Activated T-cell treated with anti-CD3 and anti-CD28 coated beads, Interleukin-2, amount 50 U/mL, for 4 hours (primary cell): ENCODE measurements at places on chromosomes 12 and 14.
A peak's percentile ranks its signal among the peaks of the same experiment; 100 is the strongest.

DNA sequence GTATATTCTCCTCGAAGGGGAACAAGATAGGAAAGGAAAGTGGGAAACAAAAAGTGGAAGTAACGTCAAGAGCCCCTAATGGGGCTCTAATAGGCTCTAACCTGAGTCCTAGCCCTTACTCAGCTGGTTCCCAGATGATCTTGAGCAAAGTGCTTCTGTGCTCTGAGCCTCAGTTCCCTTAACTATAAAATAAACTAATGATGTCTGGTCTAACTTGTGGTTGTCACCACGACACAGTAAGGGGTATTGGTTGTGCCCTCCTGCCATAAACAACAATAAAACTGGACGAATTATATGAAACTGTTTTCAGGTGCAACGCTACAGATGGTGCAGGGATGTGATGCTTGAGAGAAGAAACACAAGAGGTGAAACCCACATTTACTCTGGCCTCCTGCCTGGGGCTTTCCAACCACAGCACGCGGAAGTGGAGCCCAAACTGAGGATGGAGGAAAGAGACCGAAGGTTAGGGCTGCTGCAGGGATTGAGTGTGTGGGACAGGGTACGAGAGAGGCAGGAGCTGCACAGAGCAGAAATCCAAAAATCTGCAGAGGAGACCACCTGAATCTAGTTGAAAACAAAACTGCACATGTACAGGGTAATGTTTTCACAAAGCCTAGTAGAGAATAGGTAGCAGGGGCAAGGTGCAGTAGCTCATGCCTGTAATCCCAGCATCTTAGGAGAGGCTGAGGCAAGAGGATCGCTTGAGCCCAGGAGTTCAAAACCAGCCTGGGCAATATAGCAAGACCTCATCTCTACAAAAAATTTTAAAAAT, 45.6 kb upstream of the BCL2L14 start:
- DNase-seq: no peak

DNA sequence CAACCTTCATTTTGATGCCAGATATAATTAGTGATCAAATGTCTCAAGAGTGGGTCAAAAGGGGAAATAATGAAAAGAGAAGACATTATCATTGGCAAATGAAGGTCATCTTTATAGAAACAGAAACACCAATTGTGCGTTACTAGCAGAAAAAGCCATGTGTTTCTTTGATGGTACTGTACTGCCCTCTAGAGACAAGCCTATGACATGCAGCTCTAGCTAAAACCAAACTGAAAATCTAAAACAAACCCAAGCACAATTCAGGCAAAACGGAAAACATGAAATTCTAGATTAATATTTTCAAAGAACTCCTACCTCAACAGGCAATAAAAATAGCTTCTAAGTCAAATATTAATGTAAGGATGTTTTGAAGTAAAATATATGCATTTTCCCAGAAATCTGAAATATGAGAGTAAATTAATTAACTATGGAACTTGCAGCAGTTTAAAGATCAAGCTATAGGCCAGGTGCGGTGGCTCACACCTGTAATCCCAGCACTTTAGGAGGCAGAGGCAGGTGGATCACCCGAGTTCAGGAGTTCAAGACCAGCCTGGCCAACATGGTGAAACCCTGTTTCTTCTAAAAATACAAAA, 115.4 kb downstream of the KLHL28 start:
- DNase-seq: no peak

DNA sequence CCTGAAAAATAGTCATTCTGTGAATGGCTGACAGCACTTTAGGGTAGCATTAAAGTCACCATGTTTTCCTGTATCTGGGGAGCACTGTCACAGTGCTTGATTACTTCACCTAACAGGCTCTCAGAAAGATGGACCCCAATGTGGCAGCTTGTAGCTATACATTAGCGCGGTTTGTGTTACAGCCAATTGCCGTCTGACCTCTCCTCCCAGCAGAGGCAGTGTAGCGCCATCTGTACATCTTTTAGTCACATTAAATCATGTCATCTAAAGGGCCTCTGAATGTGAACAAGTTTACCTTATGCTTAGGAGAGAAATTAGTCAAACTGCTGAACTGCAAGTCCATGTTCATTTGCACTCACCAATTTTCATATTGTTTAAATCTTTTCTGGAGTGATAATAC, 113.7 kb downstream of the LMO3 start:
- DNase-seq: no peak

- no peak for DNase-seq
Measured at GRCh38 chr12:87348071-87348470, 681.1 kb downstream of the C12orf50 start.

DNA sequence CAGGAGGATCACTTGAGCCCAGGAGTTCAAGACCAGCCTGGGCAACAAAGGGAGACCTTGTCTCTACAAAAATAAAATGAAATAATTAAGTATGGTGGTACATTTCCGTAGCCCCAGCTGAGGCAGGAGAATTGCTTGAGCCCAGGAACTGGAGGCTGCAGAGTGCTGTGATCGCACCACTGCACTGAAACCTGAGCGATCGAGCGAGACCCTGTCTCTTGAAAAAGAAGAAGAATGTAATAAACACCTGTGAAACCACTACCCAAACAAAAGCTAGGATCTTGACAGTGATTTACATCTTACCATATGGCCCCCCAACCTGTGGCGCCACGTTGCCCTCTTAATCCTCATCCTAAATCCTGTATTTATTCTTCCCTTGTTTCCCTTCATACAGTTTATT, 5.7 kb upstream of the DTX1 start:
- no peak for DNase-seq

DNA sequence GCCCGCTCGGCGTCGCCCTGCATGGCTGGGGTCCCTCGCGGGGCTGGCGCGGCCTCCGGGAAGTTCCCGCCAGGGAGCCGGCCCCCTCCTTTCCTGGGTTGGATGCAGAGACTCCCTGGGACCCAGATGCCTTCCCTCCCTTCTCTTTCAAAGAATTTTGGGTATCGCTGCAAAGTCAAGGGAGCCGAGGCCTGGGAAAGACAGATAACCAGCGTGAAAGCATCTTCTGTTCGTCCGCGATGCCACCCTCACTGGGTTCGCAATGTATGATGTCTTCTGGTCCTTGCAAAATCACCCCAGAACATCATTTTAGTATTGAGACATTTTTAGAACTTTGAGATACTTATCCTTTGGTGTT, 451 bp downstream of the IRAK3 start:
- DNase-seq: no peak

- no peak for DNase-seq
Measured at GRCh38 chr12:99235381-99235780, 412.2 kb upstream of the GARIN6 start.

GRCh38 chr12:75836533-75836932, 195.0 kb downstream of the PHLDA1 start:
- DNase-seq: no peak

DNA sequence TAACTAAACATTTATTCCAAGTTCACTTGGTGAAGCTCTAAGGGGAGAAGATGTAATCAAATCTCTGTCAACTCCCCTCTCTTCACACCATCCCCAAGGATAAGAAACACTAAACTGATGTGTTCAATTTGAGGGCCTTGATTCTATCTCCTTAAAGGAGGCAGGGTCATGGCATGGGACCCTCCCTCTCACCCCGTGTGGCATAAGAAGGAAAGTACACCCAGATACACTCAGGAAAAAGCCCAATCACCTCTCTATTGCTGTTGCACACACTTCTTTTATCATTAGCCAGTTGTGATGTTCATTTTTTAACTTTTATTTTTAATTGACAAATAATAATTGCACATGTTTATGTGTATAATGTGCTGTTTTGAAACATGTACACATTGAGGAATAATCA, 35.1 kb downstream of the WASHC3 start:
- DNase-seq: no peak

GRCh38 chr12:105476616-105477015, 146.1 kb downstream of the C12orf75 start:
- no peak for DNase-seq

GRCh38 chr12:110995016-110995415, 74.6 kb upstream of the MYL2 start:
- no peak for DNase-seq

- DNase-seq: no peak
Measured at GRCh38 chr14:48747561-48748089, 838.6 kb downstream of the RPS29 start.

- DNase-seq: no peak
Measured at GRCh38 chr14:95200404-95200803, 43.1 kb upstream of the DICER1 start.

- no peak for DNase-seq
Measured at GRCh38 chr14:50521912-50522341, 10.4 kb downstream of the MAP4K5 start.

DNA sequence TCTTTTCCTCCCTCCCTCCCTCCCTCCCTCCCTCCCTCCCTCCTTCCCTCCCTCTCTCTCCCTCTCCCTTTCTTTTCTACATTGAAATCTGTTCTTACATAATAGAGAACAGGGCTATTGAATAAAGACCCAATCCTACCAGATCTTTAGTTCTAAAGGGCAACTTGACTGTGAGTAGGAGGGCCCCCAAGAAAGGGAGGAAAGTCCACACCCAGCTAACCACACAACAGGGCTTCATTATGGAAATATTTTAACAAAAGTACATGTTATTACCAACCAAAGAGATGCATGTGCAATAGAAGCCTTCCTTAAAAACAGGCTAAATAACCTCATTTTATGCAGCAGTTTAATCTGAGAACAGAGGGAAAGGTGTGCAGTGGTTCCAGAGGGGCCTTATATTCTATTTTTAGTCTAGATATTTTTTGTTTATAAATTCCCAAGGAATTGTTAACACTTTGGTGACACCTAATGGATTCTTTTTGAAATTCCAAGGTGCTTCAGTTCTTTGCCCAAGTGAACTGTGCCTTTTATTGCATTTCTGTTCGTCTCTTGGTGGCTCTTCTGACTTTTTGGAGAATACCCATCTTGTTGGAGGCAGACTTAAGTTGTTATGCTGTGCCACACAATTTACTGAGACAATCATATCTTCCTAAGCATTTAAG, 63.0 kb downstream of the GNS start:
- no peak for DNase-seq

- no peak for DNase-seq
Measured at GRCh38 chr14:91125271-91125660, 11.4 kb downstream of the DGLUCY start.

GRCh38 chr14:71824816-71825215, 107.4 kb upstream of the RGS6 start:
- DNase-seq: no peak

- DNase-seq: no peak
Measured at GRCh38 chr12:103956509-103957027, 9.1 kb upstream of the TDG start.

DNA sequence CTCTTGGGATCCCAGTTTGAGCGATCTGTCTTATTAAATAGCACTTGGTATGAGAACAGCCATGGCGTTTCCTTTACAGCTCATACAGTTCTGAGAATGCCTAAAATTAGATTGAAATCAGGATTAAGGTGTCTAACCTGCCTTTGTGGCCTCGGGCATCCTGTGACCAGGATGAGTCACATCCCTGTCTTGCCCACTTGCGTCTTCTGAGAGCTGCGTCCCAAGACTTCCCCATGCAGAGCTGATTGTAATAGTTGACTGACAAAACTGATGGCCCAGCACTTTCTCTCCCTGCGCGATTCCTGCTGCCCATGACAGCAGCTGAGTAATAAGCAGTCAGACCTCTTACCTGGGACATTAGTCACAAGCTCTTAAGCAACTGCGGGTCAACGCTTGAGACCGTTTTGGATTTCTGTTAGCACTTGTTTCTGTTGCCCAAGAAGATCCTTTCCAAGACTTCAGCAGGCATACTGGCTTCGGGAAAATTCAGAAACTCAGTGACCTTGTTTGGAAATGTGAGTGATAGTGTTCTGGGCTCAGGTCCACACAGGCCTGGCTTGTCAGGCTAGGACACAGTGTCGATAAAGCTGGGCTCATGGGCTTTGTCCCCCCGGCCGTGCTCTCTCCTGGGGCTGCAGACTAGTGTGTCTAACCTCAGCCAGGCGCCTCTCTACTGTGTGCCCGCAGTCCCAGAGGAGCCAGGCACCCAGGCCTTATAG, 169.9 kb upstream of the HIF1A start:
- DNase-seq: peak; percentile 60

GRCh38 chr12:3190101-3190500, 112.9 kb downstream of the TSPAN9 start:
- DNase-seq: no peak

DNA sequence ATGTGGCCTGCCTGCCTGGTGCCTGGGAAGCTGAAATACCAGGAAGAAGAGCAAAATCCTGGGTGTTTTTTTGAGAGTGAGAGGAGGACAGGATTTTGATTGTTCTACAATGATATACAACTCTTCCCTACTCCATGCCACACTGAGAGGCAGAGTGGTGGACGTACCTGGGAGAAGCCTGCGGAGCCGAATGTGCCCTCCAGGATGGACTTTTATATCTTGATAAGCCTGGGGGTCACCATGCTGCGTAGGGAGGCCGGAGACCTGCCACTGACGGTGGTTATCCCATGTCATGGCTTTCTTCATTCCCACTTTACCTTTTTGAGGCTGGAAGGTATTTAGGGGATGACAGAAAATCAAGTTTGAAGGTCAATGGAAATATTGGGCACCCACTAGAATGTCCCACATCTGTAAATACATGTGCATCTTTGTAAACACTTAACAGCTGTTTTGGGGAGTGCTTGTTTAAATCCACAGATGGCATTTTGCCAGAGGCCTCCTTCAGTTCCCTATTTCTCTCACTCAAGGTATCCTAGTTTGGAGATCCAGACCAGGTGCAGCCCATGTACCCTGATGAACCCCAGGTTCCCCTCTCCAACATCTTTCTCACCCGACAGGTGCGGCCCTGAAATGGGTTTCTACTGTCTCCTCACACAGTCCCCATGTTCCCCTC, 1.1 kb upstream of the GLT1D1 start:
- no peak for DNase-seq

GRCh38 chr12:125187148-125187745, 122.0 kb downstream of the AACS start:
- no peak for DNase-seq

DNA sequence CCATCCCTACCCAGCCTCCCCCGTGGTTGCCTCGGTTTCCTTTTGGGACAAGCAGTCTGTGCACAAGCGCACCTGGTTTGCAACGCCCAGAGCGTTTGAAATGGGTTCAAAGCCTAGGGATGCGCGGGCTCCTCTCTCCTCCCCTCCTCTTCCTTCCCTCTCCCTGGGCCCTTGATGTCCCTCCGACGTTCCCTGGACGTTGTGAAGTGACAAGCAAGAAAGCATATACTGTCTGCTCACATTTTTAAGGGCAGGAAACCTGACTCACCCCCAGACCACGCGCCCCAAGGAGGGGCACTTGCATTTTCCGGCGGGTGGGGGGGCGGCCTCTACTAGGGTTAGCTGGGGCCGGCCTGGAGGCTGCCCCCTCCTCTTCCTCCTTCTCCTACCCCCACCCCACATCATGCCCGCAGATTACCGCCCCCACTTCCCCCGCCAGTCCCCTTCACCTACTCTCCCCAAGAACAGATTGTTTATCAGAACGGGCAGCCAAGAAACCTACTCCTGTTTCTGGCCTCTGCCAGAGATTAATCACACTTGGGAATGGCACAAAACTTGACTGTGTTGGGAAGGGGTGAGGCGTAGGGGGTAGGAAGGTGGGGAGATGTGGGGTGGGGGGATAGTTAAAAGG, 9.5 kb upstream of the IRF2BPL start:
- DNase-seq: peak; percentile 67

DNA sequence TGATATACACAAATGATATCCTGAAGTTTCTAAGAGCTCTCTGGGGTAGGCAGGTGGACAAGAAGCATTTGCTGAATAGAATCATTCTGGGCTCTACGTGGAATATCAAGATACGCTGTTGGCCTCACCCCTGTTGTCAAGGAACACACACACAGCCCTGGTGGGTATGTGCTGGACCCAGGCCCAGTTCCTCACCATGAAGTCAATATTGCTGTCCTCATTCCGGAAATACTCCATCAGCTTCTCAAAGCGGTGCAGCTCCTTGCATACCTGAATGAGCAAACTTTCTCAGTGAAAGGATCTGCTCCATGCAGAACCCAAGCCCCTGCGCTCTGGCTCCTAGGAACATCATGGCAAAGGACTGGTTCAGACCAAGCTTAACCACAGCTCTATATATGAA, 31.4 kb downstream of the PRPF40B start:
- DNase-seq: no peak
